B cell (primary cell): ENCODE measurements at places on chromosomes 13 and 19.

DNA sequence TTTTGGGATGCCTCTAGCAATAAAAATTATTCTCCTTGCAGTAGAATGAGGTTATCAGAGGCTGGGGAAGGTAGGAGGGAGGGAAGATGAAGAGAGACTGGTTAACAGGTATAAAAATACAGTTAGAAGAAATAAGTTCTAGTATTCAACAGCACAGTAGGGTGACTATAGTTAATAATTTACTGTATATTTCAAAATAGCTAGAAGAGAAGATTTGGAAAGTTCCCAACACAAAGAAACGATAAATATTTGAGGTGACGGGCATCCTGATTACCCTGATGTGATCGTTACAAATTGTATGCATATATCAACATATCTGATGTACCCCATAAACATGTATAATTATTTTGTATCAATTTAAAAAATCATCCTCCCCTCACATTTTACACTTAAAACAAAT is 93.8 kb downstream of the CDADC1 start:
- no peak for DNase-seq

- no peak for DNase-seq
Observed at GRCh38 chr19:36152019-36152351, 262 bp downstream of the COX7A1 start.

DNA sequence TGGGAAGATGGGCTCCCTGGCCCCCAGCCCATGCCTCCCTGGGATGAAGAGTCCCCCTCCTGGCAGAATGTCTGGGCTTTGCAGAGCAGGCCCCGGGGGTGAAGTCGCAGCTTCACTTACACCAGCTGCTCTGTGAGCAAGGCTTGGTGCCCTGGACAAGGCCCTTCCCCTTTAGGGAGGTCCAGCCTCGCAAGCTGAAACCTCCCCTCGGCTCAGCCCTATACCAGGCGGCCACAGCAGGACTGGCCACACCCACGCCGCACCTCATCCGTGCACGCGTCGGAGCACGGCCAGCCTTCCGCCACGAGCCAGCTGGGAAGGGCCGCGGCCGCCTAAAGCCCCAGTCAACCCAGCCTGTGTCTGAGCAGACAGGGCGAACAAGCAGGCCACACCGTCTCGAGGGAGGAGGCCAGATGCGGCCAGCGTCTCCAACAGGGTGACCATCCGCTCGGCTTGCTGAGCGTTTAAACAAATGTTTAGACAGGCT is 83.2 kb upstream of the MCF2L start:
- DNase-seq: no peak

DNA sequence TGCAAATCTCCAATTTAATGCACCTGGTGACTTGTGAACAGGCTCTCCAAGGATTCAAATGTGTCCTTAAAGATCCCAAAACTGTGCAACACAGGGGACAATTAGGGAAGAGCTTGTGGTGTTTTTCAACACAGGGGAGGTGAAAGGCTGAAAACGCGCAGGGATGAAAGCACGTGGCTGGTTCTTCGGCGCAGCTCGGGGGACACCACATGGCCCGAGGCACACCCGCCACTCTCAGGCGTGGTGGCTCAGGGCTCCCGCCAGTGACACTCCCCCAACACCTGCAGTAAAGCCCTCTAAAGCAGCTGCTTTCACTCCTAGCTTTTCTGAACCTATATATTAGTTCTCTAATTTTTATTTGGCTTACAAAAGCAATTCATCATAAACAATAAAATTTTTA is 91.9 kb downstream of the SPACA7 start:
- no peak for DNase-seq

GRCh38 chr13:48733739-48734335 is 80.1 kb downstream of the CYSLTR2 start:
- DNase-seq: no peak

GRCh38 chr19:5801796-5802619 is 2.9 kb upstream of the NRTN start:
- DNase-seq: no peak

- DNase-seq: no peak
Observed at GRCh38 chr13:105518086-105518485, 1017.4 kb downstream of the EFNB2 start.

- no peak for DNase-seq
Observed at GRCh38 chr19:7739801-7740681, 7.3 kb downstream of the CD209 start.

GRCh38 chr19:2244125-2244411 is 5.1 kb upstream of the AMH start:
- DNase-seq: no peak

- DNase-seq: peak; percentile 92
Observed at GRCh38 chr19:17522988-17523872, 11.8 kb downstream of the PGLS start.

DNA sequence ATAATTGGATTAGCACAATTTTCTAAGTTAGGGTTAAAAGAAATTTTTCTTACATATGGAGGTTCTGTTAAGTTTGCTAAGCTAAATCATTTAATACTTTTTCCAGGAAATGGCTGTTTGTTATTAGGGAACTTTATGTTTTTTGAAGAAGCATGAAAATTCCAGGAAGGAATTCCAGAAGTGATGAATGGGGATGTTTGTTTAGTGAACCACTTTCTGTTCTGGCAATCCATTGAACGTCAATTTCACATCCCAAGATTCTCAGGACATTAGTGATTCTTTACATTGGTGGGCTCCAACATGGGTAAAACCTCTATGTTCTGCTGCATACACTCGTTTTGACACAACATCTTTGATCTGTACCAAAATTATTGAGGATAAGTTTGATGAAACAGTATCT is 534.4 kb downstream of the IRS2 start:
- no peak for DNase-seq

- DNase-seq: peak; percentile 75
Observed at GRCh38 chr13:40933508-40934204, 85.5 kb downstream of the ELF1 start.

DNA sequence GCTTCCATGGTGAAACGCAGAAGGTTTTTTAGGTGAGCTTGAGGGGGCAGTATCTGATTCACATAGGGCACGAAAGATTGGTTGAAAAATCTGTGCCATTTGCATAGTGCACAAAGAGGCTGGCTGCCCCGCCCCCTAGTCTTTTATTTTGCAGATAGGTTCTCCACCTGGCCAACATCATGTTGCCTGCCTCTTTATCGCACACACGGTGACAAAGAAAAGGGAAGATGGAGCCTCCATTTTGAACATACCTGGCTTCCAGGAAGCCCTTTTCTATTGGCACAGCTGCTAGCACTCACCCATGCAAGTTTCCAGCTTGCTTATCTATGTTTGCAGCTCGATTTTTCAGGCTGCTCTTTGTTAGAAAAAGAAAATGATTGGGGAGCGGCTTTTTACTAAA is 316.2 kb upstream of the KLHL1 start:
- no peak for DNase-seq

GRCh38 chr13:102682211-102682610 is 12.6 kb downstream of the METTL21C start:
- DNase-seq: no peak

DNA sequence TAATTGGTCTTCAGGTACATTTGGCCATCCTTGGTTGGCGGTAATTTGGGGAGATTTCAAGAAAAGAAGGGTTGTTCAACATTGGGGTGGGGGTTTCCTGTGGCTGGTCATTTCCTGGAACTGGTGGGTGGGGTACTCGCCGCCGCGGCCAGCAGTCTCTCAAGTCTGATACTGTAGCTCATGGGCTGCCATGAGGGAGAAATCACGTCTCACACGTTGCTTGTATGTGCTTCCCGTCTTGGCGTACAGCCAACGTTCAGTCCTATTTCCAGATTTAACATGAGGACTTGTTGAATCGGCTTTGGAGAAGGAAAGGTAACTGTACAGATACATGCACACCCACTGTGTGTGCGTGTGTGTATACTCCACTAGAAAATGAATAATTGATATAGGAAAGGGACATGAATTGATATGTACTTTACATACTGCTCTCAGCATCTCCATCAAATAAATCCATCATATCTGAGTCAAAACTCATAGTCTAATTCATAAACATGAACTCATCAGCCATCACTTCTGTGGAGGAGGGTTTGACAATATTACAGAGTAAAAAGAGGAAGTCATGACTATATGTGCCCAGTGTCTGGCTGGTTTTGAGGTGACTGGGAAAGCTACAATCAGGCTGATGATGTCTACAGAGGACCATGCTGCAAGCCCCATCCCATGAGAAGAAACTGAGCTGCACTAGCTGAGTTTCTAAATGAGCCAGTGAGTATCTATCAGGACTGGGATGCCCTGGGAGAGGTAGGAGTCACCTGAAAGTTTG is 418.1 kb downstream of the TSHZ3 start:
- no peak for DNase-seq

DNA sequence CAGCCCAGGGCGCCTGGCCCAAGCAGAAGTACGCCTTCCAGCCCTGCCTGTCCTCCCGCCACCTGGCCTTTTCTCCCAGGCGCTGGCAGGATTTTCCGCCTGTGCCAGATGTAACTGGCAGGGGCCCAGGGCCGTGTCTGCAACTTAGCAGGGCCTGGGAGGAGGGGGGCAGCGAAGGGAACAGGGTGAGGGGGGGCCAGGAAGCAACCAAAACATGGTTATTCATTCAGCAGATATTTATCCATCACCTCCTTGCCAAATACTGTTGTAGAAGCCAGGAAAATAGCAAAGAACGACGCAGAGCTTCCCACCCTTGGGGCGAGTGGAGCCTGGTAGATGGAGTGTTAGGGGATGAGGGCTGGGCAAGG is 5.6 kb downstream of the TLE6 start:
- no peak for DNase-seq

DNA sequence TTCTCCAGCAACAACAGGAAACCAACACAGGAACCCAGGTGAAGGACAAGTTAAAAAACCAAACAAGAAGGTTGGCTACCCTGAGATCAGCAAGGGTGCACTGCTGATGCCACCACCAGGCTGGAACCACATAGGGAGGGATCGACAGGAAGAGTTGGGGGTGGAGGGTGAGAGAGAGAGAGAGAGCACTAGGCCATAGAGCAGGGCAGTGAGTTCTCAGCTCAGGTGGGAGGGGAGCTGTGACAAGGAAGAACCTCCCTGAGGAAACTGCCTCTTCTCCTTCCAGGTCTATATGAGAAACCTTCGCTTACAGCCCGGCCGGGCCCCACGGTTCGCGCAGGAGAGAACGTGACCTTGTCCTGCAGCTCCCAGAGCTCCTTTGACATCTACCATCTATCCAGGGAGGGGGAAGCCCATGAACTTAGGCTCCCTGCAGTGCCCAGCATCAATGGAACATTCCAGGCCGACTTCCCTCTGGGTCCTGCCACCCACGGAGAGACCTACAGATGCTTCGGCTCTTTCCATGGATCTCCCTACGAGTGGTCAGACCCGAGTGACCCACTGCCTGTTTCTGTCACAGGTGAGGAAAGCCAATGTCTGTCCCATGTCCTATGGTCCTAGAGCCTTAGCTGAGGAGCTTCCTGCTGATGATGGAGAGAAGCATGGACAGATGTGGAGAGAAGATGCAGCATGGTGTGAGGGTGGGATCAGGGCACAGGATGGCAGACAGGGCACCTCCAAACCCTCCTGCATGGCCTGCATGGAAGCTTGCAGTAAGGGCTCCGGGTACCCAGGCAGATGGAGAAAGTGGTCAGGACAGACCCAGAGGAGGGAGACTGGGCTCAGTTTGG is 2.5 kb downstream of the KIR2DL4 start:
- DNase-seq: no peak

- DNase-seq: no peak
Observed at GRCh38 chr19:1163283-1163933, 10.7 kb downstream of the SBNO2 start.

DNA sequence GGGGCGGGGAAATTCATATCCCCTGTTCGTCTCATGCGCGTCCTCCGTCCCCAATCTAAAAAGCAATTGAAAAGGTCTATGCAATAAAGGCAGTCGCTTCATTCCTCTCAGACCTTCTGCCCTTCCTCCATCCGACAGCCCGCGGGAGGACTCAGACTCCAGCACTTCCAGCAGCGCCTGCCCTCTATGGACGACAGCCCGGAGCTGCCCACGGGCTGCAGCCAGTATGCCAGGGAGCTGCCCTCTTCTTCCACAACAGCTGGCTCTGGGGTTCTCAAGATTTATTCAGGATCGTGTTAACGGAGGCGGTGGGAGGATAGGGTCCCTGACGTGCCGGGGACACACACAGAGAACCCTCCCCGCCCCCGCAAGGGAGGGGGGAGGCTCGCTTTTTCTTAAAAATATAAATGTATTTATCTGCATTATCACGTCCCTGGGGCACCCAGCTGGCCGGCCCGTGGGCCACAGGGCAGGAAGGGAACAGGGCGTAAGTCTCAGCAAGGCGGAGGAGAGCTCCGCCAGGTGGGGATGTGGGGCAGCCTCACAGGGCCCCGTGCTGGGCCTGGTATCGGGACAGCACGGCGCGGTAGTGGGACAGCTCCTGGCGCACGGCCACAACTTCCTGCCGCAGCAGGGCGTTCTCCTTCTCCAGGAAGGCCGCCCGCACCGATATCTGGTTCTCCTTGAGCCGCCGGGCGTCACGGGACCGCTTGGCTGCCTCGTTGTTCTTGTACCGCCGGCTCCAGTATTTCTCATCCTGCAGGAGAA is 6.7 kb downstream of the DBP start:
- DNase-seq: no peak

- DNase-seq: no peak
Observed at GRCh38 chr13:25118378-25118905, 22.5 kb downstream of the PABPC3 start.
